T-helper 2 cell (primary cell): ENCODE measurements at places on chromosomes 16 and 17.

- DNase-seq, result peak; percentile 35
Observed at GRCh38 chr16:997440-998051, 16.0 kb downstream of the SOX8 start.

DNA sequence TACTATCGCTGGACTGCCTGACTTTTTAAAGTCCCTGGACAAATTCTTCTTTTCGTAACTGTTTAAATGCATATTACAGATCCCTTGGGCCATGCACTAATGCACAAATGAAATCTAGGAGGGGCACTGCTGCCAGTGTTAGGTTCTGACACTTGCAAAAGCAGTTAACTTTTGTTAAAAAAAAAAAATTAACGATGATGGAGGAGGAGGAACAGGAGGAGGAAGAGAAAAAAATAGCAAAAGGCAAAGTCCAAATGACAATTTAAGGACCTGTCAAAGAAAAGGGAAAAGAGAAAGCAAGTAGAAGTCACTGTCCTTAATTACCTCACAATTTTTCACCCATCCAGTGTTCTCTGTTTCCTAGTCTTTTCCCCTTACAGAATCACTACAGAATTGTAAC, 97.8 kb upstream of the CORO6 start:
- no peak for DNase-seq

GRCh38 chr17:82030470-82031302, 792 bp upstream of the RAC3 start:
- peak; percentile 71 for DNase-seq

DNA sequence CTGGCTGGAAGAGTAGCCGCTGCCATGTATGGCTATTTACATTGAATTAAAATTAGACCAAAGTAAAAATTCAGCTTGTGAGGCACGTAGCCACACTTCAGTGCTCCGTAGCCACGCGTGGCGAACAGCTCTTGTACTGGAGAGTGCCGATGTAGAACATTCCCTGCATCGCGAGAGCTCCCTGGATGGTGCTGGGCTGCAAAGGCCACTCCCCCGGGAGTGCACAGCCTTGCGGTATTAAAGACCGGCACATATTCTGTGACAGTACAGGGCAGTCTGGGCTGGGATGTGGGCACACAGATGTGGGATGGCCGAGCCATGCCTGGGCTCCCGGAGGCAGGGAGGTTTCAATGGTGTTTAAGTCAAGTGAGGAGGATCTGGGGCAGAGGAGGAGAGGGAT, 102.2 kb downstream of the CMIP start:
- no peak for DNase-seq

- no peak for DNase-seq
Observed at GRCh38 chr16:74477226-74477625, 55.9 kb upstream of the CLEC18B start.

DNA sequence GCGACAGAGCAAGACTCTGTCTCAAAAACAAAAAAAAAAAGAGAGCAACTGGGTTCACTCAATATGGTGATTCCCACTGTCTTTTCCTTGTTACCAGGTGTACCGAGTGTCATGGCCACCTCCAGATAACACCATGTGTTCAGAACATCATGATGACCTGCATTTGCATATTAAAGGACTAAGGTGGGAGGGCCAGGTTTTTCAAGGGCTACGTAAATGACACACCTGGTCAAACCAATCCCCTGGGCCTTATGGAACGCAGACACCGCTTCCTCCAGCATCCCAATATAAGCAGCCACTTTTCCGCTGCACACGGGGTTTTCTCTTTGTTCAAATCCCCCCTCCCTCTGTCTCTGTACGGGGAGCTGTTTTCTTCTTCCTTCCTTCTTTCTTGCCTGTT, 29.3 kb downstream of the WSCD1 start:
- no peak for DNase-seq

DNA sequence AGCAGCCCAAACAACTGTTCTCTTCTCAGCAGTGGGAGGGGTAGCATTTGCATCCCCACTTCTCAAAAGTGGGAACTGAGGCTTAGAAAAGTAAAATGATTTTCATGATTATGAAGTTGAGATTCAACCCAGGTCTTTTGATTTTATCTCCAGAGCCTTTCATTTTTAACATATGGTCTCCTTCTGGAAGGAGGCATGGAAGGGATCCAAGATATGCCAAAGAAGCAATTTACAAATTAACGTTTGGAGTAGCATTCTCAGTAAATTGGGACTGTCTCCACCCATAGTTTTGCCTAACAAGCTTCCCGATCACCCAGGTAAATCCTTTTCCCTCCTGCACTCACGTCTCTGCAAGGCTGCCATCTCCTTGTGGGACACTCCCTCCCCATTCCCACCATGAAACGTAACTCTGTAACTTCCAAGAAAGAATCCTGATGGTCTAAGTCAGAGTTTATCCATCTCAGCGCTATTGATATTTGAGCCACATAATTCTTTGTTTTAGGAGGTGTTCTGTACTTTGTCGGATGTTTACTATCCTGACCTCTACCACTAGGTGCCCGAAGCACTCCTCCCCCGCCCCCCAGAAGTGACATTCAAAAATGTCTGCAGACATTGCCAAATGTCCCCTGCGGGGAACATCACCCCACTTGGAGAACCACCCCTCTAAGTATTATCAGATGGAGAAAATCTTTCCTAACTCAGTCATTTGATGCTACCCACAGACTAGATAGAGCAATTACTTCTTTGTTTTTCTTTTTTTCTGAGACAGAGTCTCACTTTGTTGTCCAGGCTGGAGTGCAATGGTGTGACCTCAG, 32.9 kb upstream of the NFAT5 start:
- DNase-seq, result no peak

GRCh38 chr17:42101513-42102292, 3.4 kb upstream of the ZNF385C start:
- DNase-seq, result peak; percentile 38

- DNase-seq, result no peak
Observed at GRCh38 chr17:50275279-50275678, 1.0 kb downstream of the TMEM92 start.

DNA sequence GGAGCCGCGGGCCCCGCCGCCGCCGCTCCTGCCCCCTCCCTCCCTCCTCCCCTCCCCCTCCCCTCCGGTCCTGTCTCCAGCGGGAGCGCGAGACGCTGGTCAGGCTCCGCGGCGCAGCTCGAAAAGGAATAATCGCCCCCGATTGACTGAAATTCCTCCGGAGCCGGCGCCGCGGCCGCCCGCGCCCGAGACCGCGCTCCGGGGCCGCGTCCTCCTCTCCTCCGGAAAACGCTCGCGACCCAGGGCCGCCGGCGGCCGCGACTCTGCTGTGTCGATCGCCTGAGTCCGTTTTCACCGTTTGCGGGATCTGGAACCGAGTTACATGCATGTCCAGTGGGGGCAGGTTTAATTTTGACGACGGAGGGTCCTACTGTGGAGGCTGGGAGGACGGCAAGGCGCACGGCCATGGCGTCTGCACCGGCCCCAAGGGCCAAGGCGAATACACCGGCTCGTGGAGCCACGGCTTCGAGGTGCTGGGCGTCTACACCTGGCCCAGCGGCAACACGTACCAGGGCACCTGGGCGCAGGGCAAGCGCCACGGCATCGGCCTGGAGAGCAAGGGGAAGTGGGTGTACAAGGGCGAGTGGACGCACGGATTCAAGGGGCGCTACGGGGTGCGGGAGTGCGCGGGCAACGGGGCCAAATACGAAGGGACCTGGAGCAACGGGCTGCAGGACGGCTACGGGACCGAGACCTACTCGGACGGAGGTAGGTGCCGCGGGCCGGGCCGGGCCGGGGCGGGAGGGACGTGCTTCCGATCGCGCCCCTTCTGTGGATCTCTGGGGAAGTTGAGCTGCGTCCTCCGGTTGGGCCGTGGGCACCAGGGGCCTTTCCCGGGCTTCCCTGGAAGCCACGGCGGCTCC, 744 bp downstream of the JPH3 start:
- DNase-seq, result no peak

GRCh38 chr16:27195076-27195741, 8.1 kb upstream of the KDM8 start:
- no peak for DNase-seq

- DNase-seq, result no peak
Observed at GRCh38 chr17:17467720-17468119, 9.1 kb upstream of the MED9 start.

DNA sequence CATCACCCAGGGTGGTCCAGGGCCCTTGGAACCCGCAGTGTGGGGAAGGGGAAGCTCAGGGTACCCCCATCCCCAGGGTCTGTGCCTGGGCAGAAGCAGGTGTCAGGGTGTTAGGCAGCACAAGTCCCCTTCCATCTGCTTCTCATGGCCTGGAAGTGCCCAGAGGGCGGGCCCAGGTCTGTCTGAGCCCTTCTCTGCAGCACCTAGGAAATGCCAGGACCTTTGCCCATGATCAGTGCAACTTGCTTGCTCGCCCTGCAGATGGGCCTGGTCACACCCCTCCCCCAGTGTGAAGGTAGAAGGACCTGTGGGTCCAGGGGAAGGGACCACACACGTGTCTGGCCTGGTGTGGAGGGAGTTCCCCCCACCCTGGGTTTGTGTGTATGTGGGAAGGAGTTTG, 157.5 kb upstream of the CDC42EP4 start:
- DNase-seq, result no peak

GRCh38 chr17:73340093-73340596, 28.3 kb upstream of the CDC42EP4 start:
- DNase-seq, result no peak

DNA sequence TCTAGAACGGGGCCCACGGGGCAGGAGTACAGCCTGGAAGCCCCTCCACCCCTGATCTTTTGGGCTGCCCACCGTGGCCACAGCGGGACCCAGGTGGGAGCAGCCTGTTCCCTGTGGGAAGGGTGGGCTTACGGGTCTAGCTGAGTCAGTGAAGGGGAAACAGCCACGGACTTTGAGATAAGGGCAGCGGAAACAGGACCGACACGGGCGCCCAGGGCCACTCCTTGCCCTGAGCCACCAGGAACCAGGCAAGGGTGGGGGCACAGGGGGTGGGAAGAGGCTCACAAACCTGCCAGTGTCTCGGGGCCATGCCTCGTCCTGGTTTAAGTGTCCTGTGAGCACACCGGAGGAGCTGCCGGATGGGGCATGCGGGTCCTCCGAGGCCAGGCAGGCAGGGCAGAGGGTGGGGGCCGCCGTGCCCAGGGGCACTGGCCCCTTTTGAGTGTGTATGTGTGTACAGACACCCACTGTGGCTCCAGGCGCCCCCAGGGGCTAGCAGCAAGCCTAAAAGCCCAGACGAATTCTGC, 47.6 kb upstream of the PVALEF start:
- no peak for DNase-seq

- no peak for DNase-seq
Observed at GRCh38 chr17:29586676-29587469, 2.6 kb downstream of the GIT1 start.

DNA sequence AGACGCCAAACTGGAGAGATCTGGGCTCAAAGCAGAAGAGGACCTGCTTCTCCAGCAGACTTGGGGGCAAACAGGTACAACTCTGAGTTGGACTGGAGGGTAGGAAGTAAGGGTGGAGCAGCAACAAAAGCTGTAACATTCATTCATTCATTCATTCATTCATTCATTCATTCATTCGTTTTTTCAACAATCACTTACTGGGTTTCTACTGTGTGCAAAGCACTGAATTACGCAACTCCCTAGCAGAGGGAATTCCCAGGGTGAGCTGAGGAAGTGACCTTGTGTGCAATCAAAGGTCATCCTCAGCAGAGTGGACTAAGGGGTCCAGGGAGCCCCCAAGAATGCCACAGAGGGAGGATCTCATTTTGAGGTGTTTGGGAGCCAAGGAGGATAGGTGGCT, 231.1 kb upstream of the SDK2 start:
- no peak for DNase-seq

GRCh38 chr17:61766520-61766919, 96.8 kb downstream of the BRIP1 start:
- DNase-seq, result no peak

DNA sequence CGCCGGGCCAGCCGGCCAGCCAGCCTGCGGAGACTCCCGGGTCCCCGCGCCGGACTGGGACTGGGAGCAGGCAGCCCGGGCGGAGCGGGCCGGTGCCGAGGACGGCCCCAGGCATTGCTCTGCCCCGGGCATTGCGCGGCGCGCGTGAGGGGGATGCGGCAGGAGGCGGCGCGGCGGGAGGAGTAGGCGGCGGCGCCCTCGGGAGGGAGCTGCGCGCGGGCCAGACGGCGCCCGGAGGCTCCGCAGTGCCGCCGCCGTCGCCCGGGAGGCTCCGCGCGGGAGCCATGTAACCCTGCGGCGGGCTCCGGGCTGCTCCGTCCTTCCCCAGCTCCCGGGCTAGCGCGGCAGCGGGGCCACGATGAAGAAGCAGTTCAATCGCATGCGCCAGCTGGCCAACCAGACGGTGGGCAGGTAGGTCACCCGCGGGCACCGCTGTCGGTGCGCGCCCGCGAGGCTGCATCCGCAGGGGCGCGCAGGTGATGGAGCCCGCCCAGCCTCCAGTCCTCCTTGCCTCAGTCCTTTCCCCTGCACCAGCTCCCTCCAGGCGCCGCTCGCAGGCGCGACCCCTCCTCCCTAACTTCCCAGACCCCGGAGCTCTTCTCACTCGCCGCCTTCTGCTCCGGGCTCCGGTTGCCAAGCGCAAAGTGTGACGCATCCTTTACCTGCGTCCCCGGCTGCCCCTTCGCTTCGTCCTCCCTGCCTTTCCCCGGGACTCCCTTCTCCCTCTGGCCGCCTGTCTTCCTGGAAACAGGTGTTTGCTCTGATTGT, at the start of gene ARHGAP44:
ARHGAP44 (plus strand) TSS at position 18 of the 768 bp plus-strand sequence; CDS start at position 359, 341 bp downstream.
- DNase-seq, result no peak

- no peak for DNase-seq
Observed at GRCh38 chr17:46212634-46213435, 19.6 kb upstream of the KANSL1 start.

DNA sequence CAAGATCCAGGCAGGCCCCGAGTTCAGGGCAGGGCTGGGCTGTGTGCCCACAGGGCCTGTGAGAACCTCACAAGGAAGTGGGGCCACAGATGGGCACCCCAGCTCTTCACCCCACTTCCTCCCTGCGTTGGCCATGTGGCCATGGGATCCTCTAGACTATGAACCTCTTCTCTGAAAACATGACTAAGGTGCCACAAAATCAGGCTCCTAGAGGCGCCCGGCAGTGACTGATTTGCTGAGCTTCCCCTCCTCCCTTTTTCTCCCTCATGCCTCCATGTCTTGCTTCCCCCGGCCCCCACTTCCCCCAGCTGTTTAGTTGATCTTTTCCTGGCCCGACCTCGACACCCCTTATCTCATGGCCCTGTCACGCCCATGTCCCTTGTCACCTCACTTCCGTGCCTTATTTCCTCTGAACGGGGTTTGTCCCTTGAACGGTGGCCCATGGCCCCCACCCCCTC, 87.1 kb downstream of the KCNJ12 start:
- no peak for DNase-seq

- DNase-seq, result no peak
Observed at GRCh38 chr17:47718634-47719405, 14.2 kb upstream of the TBX21 start.

DNA sequence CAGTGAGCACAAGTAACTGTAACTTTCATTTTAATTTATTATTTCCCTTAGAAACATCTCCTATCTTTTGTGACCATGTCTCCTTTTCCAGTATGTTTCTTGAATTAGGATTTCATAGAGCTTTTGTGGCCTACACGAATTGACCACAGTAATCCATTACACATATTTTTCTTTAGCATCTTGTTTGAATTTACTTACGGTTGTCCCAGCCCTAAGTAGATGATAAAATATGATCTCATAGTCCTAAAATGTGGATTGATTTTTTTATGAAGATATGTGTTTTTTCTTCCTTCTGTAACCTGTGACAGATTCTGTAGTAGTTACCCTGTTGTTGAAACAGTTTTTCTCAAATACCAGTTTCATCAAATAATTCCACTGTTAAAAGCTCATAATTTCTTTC, 61.5 kb downstream of the NF1 start:
- no peak for DNase-seq
